ENCODE measurements at places on chromosomes 2 and 18. TPM values are rescaled to one million over a fixed set of nuclear protein-coding genes. Genes with fewer than 3 reads are reported as not detected.

GRCh38 chr18:58417752-58418151, 211.1 kb downstream of the ALPK2 start:
- no peak for DNase-seq

GRCh38 chr2:16852651-16853050, 187.0 kb upstream of the CYRIA start:
- no peak for DNase-seq

- DNase-seq, result no peak
These were observed 243.0 kb downstream of the ZNF407 start for GRCh38 chr18:74840492-74841167.

DNA sequence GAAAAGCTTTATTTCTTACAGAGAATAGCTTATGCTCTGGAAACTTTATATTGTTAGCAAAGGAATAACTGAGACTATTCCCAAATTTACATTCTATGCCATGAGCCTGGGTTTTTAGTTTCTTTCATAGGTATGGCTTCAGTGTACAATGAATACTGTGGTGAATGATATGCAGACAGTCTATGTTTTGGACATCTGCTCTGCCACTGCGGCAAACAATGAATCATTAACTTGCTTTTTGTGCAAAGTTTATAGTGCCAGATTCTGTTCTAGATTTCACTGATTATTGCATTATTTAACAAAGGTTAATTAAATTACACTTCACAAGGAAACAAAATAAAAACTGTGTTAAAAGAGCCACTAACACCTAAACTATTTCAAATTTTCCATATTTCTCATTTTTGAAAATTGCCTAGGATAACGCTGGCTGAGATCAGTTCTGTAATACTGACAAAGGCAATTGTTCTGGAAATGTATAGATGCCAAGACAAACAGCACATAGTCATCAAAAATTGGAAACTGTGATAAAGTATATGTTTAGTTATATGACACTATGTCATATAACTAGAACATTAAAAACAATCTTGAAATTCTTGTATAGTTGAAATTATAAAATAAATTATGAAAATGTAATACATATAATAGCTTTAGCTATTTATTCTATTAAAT, 74.7 kb downstream of the ITSN2 start:
- DNase-seq, result no peak

- DNase-seq, result no peak
These were observed 686.7 kb downstream of the TMEM182 start for GRCh38 chr2:103448495-103448894.

DNA sequence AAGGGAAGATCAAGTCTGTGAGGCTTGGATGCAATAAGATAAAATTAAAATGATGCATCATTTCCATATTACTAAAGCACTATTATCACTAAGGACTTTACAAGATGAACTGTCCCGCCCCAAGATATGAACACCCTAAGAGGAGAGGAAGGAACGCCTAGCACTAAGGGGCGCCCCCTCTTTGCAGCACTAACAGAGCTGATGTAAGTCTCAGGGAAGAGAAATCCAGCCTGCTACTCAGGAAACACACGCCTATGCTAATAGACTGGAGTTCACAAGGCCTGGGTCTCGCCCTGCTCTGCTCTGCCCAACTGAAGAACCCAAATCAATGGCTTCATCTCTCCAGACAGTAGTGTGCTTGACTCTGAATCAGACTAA, 6.1 kb downstream of the INO80C start:
- DNase-seq, result no peak

- no peak for DNase-seq
These were observed 238.5 kb upstream of the ERBB4 start for GRCh38 chr2:212777020-212777491.

GRCh38 chr2:18831916-18832510, 242.6 kb upstream of the NT5C1B start:
- DNase-seq, result no peak

DNA sequence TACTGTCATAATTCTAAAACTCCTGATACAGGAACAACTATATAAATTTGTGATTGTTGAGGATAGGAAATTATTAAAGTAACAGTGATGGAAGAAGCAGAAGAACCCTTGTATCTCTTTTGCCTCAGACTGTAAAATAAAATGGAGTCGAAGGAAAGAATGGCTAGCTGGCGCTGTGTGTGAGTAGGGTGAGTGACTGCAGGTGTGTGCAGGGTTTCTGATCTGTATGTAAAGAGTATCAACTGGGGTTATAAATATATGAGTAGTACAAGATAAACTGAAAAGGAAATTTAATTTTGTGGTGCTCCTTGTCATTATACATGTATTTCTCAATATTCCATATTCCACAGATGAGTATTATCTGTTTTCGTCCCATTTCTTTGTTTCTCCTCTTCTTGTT, 15.2 kb downstream of the POLI start:
- no peak for DNase-seq

DNA sequence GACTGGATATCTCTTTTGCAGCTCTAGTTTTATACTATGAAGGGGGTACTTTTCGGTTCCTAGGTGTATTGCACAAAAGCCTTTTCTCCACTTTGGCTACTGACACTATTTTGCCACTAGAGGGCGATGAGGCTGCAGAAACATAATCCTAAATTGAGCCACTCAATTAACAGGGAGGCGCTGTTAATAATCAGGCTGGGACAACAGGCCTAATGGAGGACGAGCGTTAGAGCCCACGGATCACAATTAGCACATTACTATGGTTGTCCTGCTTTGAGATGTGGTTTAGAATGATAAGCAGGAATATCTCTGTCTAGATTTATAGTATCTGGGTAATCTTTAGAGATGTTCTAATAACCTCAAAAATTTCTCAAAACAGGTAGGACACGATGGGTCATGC, 62.2 kb upstream of the PMAIP1 start:
- no peak for DNase-seq

DNA sequence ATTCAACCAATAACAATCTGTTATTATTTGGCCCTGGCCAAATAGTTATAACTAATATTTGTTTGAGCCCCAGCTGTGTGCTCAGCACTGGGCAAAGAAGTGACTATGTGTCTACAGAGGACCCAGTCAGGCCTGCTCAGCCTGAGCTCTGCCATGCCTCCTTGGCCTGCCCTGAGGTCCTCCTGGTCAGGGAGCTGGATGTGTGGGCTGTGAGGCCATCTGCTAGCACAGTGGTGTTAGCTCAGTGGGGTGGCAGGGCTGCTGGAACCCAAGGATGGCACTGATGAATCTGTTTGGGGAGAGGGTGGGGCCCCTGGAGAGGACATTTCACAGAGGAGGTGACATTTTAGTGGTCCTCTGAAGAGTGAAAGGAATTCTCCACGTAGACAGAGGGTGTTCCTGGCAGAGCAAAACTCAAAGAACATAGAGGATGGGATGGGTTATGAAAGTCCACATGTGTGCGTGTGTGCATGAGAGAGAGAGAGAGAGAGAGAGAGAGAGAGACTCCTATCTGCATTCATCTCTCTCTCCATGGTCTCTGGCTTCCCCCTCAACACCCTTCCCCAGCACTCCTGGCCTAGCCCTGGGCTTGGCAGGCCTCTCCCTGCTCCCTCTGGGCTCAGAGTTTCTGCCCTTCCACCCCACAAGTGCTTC, 21.2 kb upstream of the ATOH8 start:
- DNase-seq, result peak; percentile 52

- DNase-seq, result no peak
These were observed 18.9 kb upstream of the WDR33 start for GRCh38 chr2:127829845-127830246.

DNA sequence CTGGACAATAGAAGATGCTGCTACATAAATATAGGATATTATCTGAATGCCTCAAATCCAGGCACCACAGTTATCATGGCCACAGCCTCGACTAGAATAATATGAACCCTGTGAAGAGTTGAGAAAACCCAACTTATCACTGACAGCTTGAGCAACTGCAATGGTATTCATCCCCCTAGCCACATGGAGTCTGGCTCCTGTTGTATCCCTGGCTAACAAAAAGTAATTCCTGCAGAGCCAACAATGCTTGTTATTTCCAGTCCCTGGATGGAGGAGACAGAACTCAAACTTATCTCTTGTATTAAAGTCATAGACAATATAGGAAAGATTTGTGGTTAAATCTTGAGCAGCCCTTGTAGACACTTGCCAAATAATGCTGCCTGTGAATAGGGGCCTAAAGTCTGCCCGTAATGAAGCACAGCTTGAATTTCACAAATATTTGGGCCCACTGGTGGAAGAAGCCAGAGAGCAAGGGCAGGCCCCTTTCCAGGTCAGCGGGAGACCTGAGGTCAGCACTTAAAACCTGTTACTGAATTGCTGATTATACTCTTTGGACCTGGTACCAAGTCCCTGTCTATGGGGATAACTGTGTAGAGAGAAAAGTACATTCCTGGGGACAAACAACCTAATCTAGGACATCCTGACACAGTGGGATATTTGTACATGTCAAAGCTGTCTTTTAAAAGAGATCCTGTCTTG, 28.4 kb upstream of the SUCLG1 start:
- DNase-seq, result no peak

DNA sequence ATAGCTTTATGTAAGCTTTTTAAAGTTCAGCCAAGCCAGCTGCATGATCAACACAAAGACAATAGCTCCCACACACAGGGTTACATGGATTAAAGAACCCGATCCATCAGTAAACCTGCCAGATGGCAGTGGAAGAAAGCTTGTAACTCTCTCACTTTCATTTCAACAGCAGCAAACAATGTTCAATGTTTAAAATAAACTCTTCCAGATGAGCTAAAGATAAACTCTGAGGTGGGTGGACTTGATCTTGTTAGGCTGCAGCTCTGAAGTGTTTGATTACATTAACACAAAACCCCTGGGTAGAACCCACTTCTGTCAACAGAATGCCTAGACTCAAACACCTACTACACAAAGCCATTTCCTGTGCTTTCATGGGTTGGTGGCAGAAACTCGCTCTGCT, 13.9 kb downstream of the RDH14 start:
- no peak for DNase-seq

Gene SALL3
- total RNA-seq, result not detected

Gene TXNDC2
- total RNA-seq, result not detected

Gene SCN2A
- 0.95 TPM for total RNA-seq

Gene CSRNP3
- total RNA-seq, result 3.9 TPM

Gene RTP5
- total RNA-seq, result not detected

Gene CRYBA2
- not detected for total RNA-seq

Gene TCF7L1
- total RNA-seq, result 3.1 TPM

Gene IL18R1
- total RNA-seq, result 1.1 TPM

Gene TSPYL6
- not detected for total RNA-seq

Measured in sigmoid colon (tissue), 7 donors.